ENCODE measurements at places on chromosomes 7 and 10. TPM values are rescaled to one million over a fixed set of nuclear protein-coding genes. Genes with fewer than 3 reads are reported as not detected.

The HOXA4 gene
- total RNA-seq: not detected

The LDB3 gene
- 0.24 TPM for total RNA-seq

The NME8 gene
- not detected for total RNA-seq

The MGMT gene
- total RNA-seq: 13.2 TPM

The C1GALT1 gene
- total RNA-seq: 42.0 TPM

The PLPP4 gene
- not detected for total RNA-seq

The ABCB1 gene
- total RNA-seq: 10.8 TPM

The GRM3 gene
- not detected for total RNA-seq

The GTF2IRD1 gene
- total RNA-seq: 1.6 TPM

The STEAP2 gene
- 0.14 TPM for total RNA-seq

The UCMA gene
- total RNA-seq: not detected

The C10orf95 gene
- 0.27 TPM for total RNA-seq

The CUBN gene
- 0.25 TPM for total RNA-seq

The PNLIPRP2 gene
- total RNA-seq: 0.46 TPM

The LRIT1 gene
- total RNA-seq: not detected

The CTAGE15 gene
- not detected for total RNA-seq

The SORCS1 gene
- not detected for total RNA-seq

The SPDYE1 gene
- not detected for total RNA-seq

The IDI2 gene
- total RNA-seq: not detected

The SNX10 gene
- 18.5 TPM for total RNA-seq

The PHKG1 gene
- 1.4 TPM for total RNA-seq

The TMEM270 gene
- total RNA-seq: not detected

The NCF1 gene
- 1.1 TPM for total RNA-seq

The PRKCQ gene
- total RNA-seq: 22.3 TPM

The GSDME gene
- total RNA-seq: 3.1 TPM

The KCTD7 gene
- total RNA-seq: 3.9 TPM

Measured in activated T-cell treated with anti-CD3 and anti-CD28 coated beads, Interleukin-2, amount 50 U/mL, for 4 hours (primary cell).